NCI-H2029 treated with DMSO at 0.1 percent for 48 hours (cell line): ENCODE measurements at places on chromosomes 1 and 21.

GRCh38 chr1:39047374-39048229 lies 21.5 kb downstream of the NDUFS5 start:
- no peak for DNase-seq

DNA sequence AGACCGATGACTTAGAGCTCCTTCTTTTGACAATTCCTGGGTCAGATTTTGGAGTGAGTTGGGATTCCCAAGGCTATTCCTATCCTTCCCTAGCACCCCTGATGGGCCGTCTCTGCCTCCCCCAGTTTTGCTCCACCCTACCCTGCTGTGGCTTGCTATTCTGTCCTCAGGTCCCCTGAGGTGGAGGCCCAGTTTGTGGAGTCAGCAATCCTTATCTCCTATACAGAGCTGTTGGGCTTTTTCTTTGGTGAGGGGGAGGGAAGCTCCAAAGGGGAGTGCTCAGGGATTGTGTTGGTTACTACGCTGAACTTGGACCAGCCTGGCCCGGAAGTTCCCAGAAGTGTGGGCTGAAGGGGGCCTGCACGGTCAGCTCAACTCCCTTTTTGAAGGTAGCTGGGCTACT lies 7.6 kb downstream of the SESN2 start:
- DNase-seq = no peak

DNA sequence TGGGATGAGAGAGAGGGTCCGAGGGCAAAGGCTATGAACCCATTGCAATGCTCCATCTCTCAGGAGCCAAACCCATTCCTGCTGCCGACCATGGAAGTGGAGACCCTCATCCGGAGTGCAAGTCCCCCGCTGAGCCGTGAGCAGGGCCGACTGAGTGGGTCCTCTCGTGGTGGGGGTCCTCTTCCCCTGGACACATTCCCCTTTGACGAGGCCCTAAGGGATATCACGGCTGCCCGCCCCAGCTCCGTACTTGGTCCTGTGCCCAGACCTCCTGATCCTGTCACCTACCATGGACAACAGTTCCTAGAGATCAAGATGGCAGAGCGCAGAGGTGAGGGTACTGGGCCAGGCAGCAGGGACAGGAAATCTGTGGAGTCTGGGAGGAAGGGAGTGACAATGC lies 11.0 kb downstream of the HYI start:
- no peak for DNase-seq

DNA sequence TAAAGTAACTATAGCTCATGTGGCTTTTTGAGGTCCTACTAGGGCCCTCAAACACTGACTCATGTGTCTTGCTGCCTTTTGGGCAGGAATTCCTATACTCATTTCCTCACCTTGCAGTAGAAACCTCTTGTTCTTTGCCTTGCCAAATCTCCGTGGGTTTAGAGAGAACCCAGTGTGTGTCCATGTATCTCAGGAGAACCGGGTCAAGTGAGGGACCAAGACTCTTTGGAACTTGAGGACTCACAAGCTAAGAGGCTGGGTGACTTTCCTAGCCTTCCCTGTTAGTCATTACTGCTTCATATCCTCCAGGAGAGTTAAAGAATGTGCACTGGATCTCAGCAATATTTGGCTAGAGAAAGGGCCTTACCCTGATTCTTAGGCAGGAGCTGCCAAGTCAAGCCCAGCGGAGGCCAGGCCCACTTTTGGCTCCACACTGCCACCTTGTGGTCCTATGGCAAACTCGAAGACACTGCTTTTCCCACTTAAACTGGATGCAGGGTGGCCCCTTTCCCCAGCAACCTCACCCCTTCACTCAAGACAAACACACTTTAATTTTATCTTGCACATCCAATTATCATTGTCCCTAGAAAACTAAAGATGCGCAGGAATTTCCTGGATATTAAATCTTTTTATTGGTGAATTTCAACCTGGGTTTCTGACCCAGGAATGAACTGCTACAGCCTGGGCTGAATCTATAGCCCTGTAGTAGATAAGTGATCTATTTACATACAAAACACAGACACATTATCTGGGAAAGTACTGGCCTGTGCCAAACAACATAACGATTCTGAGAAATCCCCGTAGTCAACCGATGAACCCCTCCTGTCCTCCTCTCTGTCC lies 10.6 kb downstream of the AVPR1B start:
- peak; percentile 23 for DNase-seq

GRCh38 chr1:212712451-212713303 lies 13.0 kb upstream of the BATF3 start:
- no peak for DNase-seq

GRCh38 chr1:115329965-115330364 lies 8.1 kb downstream of the NGF start:
- no peak for DNase-seq

GRCh38 chr1:19344831-19345230 lies 32.7 kb downstream of the SLC66A1 start:
- DNase-seq = no peak

DNA sequence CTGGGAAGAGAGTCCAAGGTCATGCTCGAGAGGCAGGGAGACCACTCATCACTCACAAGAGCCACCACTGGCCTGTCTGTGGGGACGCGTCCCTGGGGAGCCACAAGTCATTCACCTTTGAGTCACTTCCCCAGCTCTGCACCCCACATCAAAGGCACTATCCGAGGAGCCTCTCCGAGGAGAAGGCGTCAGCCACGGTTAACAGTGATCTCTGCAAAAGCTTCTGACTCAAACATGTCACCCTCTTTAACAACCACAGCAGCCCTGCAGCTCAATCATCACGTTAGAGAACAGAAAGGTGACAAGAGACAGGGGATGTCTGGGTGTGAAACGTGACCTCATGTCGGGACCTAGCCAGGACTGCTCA lies 9.0 kb downstream of the LRRC47 start:
- DNase-seq = no peak

- DNase-seq = no peak
Measured at GRCh38 chr1:31772669-31773248, 8.6 kb upstream of the ADGRB2 start.

DNA sequence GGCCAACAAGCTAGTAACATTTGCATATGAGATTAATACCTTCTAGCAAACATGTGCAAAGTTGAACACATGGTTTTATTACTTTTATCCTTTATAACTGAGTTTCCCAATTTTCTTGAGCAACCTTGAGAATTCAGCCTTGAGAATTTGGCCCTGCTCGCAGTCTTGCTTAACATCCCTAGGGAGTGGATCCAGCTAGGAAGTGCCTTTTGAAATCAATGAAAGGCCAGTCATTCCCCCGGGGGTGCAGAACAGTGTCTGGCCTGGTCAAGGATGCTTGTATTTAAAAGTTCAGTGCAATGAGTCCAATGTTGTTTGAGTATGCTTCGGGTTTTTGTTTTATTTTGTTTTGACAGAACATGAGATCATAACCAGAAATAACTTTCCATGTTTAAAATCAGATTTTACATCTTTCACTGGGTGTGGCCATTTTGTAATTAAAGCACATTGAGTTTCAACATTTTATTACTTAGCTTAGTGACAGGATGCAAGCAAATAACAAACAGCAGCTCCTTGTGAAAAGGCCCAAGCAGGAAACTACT lies 16.7 kb downstream of the PALMD start:
- no peak for DNase-seq

DNA sequence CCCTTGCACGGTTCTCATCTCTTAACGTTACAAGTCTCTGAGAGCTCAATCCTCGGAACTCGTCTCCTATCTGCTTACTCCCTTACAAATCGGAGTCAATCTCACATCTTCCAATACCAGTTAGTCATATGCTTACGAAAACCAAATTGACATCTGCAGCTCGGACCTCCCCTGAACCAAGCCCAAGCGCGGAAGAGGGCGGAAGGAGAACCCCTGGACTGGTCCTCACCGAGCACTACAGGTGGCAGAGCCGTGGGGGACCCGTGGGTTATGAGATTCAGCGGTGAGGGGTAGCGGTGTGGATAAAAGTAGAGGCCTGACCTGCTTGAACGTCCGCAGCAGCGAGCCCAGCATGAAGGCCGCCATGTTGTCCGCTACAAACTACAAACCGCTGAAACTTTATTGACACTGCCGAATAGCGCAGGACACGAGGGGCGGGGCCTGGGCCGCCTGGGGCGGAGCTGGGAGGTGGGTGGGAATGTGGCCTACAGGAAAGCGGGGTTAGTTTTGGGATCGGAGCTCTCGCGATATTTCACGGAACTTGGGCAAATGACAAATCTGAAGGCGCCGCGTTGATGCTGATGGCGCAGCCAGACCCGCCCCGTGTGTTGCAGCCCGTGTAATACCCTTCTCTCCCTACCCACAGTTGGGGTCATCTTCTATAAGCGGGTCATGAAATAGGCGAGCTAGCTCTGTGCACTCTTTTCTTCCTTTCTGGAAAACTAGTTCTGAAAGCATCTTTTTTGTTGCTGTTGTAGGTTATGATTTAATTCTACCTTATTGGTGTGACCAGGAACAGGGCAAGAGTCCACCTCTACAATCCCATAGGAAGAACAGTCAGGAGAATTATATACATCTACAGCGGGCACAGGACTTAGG lies at the start of gene MRPS14:
Gene MRPS14, minus strand, starts transcription at position 383 of the 879 bp plus-strand sequence. Its CDS starts 17 bp downstream, at position 366.
- peak; percentile 76 for DNase-seq

DNA sequence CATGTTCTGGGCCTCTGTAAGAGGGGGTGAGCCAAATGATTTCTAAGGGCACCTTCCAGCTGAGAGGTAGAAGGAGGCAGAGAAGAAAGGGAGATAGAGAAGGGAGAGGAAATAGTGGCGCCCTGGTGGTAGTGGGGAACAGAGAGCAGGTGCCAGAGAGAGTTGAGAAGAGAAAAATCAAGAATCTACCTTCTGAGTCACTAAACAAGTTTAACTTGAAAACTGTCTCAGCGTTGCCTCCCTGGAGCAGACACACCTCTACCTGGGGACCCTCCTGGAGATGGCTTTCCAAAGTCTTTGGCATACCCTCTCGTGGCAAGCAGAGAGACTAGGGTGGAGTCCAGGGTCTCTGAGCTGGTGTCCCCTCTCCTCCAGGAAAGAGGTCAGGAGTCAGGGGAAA lies 1.1 kb upstream of the SLC45A3 start:
- DNase-seq = no peak

GRCh38 chr1:225834417-225835329 lies 24.7 kb downstream of the EPHX1 start:
- peak; percentile 70 for DNase-seq

DNA sequence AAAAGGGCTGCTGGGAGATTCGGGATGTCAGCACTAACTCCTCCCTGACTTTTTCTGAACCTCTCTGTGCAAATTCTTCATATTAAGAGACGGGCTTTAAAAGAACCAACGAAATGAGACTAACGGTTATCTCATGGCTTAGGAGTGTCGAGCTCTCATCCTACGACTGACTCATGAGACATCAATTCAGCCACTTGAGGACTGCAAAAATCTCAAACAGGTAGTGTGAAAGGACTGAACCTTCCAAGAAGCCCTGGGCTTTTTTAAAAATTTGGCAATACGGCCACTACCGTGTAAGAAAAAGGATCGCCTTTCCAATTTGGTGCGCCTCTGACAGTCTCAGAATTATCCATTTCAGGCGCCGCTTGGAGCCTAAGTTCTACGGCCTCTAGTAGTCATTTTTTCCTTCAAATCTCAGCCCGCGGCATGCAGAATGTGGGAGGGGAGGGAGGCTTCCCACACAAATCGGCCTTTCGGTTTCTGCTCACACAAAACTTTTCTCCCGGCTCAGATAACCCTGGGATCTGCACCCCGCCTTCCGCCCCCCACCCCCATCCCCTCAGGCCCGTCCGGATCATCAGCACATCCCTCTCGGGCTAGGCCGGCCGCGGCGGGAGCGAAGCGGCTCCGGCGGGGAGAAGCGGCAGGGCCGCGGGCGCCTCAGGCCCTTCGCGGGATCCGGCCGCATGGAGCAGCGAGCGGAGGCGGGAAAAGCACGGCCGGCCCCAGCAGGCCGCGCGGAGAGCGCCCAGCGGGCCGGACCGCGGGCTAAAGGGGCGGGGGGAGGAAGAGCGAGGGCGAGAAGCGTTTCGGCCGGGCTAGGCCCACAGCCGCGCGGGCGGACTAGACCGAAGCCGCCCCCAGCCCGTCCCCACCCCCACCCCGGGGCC lies 618 bp downstream of the HNRNPR start:
- no peak for DNase-seq

DNA sequence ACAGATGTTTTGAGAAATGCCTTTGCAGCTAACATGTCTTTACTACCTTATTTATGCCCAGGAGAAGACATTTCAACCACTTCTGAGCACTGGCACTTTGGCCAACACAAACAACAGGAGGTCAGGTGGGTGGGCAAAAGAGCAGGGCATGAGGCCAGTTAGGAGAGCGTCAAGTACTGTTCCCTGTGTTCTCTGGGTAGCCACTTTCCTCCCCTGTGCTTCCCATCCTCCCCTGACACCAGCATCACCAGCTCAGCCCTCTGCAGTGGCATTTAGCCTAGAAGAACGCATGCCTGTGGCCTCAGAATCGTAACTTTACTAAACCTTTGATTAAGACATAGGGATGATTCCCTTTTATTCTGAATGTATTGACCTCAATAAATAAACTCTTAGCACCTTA lies 18.3 kb downstream of the BTG2 start:
- peak; percentile 26 for DNase-seq

GRCh38 chr1:11649624-11650330 lies 4.5 kb downstream of the FBXO2 start:
- no peak for DNase-seq

GRCh38 chr1:111739925-111740765 lies 950 bp upstream of the INKA2 start:
- no peak for DNase-seq

GRCh38 chr1:96362623-96363022 lies 359.0 kb upstream of the PTBP2 start:
- DNase-seq = no peak

DNA sequence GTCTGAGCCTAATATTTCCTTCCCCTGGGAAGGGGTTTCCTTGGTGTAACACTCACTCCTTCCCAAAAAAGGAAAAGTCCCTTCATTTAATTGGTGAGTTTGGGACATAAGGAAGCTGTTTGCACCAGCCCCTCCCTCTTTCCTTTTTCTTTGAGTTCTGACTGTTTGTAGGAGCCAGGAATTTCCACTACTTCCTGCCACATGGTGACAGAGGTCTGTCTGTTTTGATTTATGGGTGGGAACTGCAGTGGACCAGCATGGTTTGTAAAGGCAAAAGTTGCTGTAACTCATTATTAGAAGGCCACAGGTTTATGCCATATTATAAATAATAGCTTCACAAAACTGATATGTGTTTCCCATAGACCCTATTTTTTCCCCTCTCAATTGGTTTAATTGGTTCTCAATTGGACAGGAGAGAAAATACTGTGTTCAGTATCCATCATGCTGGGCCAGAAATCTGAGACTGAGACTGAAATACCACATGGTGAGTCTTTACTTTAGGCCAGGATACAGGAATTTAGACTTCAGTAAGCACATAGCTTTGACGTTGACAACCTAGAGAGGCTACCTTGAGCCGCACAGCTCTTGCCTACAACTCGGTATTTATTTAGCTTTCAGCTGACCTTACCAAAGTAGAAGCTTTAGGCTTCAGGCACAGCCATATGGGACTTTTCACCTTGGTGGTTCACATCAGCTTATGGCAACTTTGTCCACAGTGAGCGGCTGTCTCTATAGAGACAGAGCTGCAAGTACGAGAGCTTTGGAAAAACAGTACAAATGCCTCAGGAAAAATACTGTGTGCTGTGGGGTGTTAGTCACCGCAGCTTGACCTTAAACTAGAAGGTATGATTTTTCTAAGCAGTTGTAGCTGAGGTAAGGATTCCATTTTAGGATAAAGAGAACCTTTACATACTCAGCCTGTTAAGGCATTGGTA lies 40.0 kb upstream of the RGS7 start:
- no peak for DNase-seq
